Lung (tissue), 17 donors: ENCODE measurements at places on chromosomes 16 and 17.

GRCh38 chr16:47144559-47144877 is 773 bp upstream of the NETO2 start:
- peaks cover 6% of the 10 kb centered on the region for H3K4me1 ChIP-seq
- no peak overlapping the region for H3K27ac ChIP-seq
- H3K36me3 ChIP-seq: no peaks in the 10 kb centered on the region
- DNase-seq: no peak
- peaks cover 18% of the 10 kb centered on the region for H3K27me3 ChIP-seq

- peaks cover 22% of the 10 kb centered on the region for H3K36me3 ChIP-seq
- H3K4me1 ChIP-seq: peaks cover 37% of the 10 kb centered on the region
- H3K27me3 ChIP-seq: no peaks in the 10 kb centered on the region
Measured at GRCh38 chr17:76385892-76386786, 1.7 kb downstream of the SPHK1 start.

GRCh38 chr16:67719778-67720144 is 645 bp upstream of the GFOD2 start:
- peaks cover 9% of the 10 kb centered on the region for H3K4me1 ChIP-seq
- no peaks in the 10 kb centered on the region for H3K27me3 ChIP-seq
- peak overlapping the region; percentile 94 for H3K27ac ChIP-seq
- peak; percentile 54 for DNase-seq

DNA sequence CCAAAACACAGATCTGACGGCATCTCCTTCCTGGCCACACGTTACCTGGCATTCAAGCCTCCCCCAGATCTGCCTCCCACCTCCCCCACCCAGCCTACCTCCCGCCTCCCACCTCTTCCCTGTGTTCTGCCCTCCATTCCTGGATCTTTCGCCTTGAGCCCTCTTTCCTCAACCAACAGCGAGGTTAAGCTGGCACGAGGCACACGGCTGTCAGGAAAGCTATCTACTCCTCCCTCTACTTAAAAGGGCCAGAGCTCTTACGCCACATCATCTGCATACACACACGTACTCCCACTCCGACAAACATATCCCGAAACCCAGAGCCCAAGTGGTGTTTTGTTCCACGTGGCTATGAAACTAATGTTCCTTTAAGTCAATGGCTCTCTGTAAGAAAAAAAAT is 18.0 kb downstream of the WDR45B start:
- DNase-seq: no peak
- no peaks in the 10 kb centered on the region for H3K27me3 ChIP-seq
- peaks cover 7% of the 10 kb centered on the region for H3K36me3 ChIP-seq
- no peak overlapping the region for H3K27ac ChIP-seq
